ENCODE measurements at places on chromosomes 5 and 9.

GRCh38 chr5:114450437-114450836 lies 88.6 kb downstream of the KCNN2 start:
- DNase-seq = peak; percentile 17

DNA sequence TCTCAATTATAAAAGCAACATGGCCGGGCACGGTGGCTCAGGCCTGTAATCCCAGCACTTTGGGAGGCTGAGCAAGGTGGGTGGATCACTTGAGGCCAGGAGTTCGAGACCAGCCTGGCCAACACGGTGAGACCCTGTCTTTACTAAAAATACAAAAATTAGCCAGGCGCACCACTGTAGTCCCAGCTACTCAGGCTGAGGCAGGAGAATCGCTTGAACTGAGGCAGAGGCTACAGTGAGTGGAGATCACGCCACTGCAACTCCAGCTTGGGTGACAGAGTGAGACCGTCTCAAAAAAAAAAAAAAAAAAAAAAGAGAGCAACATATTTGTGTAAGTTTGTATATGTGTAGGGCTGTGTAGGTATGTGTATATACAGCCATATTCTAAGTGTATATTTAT lies 7.5 kb downstream of the RPS6 start:
- no peak for DNase-seq

GRCh38 chr5:40775846-40776657 lies 20.3 kb upstream of the TTC33 start:
- no peak for DNase-seq

DNA sequence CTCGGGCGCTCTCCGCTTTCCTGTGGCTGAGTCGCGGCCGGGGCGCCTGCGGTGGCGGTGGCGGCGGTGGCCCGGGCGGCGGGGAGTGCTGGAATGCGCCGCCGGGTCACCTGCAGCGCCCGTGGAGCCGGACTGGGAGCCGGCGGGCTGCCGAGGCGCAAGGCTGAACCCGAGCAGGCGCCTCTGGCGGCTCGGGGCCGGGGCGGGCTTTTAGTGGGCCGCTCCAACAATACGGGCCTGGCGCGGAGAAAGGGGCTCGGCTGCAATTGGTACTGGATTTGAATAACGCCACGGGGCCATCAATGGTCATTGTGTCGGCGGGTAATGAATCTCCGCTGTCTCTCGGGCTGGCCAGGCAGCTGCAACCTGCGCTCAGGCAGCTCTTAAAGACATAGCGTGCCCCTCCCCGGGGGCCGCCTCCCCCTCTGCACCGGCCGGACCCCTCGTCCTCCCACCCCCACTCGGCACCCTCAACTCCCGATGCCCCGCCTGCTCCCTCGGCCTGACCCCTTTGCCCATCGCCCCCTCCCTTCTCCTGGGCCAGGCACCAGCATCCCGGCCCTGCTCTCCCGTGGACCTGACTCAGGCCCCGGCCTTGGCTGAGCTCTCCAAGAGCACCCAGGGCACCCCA lies 22.1 kb downstream of the URM1 start:
- DNase-seq = no peak

- DNase-seq = no peak
Observed at GRCh38 chr9:127895811-127896210, 3.6 kb downstream of the ST6GALNAC6 start.

GRCh38 chr5:176845392-176845713 lies 35.0 kb downstream of the UNC5A start:
- DNase-seq = no peak

DNA sequence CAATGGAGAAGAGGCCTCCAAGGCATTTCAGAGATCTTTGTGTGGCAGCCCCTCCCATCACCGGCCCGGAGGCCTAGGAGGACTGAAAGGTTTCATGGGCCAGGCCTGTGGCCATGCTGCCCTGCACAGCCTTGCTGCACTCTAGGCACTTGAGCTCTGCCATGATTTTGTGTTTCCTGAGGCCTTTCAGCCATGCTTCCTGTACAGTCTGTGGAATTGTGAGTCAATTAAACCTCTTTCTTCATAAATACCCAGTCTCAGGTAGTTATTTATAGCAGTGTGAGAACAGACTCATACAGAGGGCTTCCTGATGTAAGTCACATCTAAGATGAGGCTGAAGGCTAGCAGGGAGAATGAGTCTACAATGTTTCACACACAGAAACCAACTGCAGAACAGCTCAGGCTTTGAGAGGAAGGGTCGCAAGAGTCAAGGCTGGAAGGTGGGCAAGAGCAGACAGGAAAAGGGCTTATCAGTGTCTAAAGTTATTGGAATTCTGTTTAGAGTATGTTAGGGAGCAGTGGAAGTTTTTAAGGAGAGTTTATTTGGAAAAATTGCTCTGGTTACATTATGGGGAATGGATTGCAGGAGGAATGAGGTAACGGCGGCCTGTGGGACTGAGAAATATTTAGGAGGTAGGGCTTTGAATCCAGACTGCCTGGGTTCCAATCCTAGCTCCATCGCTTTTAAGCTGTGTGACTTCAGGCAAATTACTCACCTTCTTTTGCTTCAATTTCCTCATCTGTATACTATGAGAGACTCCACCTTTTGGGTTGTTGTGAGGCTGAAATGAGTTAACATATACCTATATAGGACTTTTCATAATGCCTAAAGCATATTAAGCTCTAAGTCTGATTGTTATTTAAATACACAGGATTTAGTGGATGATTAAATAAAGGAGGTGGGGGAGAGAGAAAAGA lies 291.2 kb downstream of the CWC27 start:
- DNase-seq = peak; percentile 36

DNA sequence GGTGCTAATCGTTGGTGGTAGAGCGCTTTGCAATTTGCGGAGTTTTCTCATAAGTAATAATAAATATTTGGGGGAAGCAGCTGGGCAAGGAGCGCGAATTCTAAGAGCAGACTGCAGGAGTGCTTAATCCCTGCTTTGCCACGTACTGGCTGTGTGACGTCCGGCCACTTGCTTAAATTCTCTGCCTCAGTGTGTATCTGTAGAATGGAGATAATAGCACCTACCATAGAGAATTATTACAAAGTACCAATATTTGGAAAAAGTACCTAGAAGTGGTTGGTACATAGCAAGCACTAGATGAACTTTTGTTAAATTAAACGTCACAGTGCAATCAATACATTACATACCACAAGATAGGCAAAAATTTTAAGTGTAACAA lies 598 bp upstream of the TMED7 start:
- peak; percentile 60 for DNase-seq

GRCh38 chr5:86320266-86320665 lies 297.5 kb upstream of the COX7C start:
- DNase-seq = no peak

DNA sequence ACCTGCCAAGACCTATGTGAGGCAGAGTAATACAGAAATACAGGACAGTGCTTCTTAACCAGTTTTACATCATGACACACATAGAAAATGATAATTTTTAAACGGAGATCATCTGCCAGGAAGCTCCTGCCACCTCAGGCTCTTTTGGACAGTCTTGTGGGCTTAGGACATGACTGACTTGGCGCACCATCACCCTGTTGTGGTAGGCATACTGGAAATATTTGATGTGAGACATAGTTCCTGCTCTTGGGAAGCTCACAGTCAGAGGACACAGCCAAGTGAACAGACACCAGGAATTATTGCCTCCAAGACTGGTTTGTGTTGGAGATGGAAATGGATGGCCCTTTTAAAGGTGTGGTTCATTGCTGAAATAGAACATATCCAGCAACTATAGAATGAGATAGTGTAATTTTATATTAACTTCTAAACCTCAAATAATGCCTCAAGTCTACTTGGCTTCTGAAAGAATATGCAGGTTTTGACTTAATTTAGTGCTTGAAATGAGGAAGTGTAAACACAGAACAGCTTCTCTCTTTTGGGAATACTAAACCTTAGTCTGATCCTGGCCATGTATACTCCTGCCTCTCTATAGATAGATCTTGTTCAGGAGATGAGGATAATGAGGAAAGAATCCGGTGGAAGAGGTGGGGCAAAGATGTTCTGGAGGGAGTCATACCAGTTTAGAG lies 19.7 kb downstream of the CPEB4 start:
- DNase-seq = peak; percentile 78

DNA sequence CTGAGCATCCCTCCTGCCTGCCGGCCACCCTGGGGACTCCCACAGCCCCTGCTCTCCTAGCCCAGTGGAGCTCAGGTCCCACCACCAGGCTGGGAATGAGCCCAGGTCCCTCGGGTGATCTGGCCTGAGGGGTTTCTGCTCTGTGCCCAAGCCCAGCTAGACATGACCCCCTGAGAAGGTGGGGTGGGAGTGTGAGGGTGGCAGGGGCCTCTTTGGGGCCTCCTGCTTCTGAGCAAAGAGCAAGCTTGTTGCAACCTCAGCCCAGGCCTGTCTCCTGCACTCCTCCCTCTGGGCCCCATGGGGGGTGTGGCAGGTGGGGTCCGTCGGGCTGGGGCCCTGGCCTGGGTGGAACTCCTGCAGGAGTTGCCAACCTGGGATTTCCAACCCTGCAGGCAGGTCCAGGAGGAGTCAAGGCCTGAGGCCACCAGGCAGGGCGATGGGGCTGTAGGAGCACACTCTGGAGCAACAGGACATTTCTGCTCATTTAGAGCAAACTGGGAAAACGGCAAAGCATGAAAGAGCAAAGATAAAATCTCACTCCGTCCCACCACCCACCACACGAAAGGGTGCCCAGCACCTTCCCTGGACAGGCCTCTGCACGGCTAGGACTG lies 11.4 kb upstream of the NRARP start:
- no peak for DNase-seq

GRCh38 chr9:109787735-109788134 lies 7.7 kb downstream of the PALM2AKAP2 start:
- DNase-seq = peak; percentile 49

- peak; percentile 91 for DNase-seq
Observed at GRCh38 chr9:98330831-98331230, 75.4 kb upstream of the TBC1D2 start.

- peak; percentile 11 for DNase-seq
Observed at GRCh38 chr5:98334946-98335345, 438.5 kb upstream of the RGMB start.

- no peak for DNase-seq
Observed at GRCh38 chr5:1285883-1286291, 9.0 kb downstream of the TERT start.

- DNase-seq = no peak
Observed at GRCh38 chr5:94268226-94268625, 350.2 kb downstream of the KIAA0825 start.
